ENCODE measurements at places on chromosomes 7 and 10.
A peak's percentile ranks its signal among the peaks of the same experiment; 100 is the strongest.

GRCh38 chr10:17527514-17528146 lies 73.2 kb upstream of the ST8SIA6 start:
- DNase-seq: peak; percentile 35

- peak; percentile 64 for DNase-seq
Observed at GRCh38 chr7:75716992-75717626, 21.6 kb downstream of the HIP1 start.

DNA sequence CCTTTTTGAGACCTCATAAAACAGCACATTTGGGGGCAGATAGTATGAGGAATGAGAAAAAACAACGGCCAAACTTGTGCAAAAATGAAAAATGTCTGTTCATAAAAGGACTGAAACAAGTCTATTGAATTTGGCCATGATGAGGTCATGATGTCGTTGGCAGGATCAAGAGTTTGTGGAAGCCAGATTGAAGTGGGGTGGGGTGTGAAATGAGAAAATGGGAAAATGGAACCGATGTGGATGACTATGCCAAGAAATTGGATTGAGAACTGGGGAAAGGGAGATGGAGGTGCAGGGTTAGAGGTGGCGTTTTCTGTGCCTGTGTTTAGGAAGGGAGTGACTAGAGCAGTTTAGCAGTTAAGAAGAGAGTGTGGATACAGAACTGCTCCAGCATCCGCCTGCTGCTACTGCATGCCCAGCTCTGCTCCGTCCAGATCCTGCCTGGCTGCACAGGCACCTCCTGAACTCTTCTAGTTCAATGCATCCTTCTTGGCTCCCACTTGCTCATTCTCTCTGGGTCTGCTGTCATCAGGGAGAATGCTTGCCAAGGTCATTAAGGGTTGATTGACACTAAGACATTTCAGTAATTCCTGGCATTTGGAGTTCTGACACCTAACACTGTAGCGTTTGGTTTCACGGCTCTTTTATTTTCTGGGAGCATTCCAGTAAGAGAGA lies 111.9 kb downstream of the GALNT17 start:
- DNase-seq: no peak

GRCh38 chr10:94085766-94086437 lies 92.2 kb downstream of the PLCE1 start:
- no peak for DNase-seq

DNA sequence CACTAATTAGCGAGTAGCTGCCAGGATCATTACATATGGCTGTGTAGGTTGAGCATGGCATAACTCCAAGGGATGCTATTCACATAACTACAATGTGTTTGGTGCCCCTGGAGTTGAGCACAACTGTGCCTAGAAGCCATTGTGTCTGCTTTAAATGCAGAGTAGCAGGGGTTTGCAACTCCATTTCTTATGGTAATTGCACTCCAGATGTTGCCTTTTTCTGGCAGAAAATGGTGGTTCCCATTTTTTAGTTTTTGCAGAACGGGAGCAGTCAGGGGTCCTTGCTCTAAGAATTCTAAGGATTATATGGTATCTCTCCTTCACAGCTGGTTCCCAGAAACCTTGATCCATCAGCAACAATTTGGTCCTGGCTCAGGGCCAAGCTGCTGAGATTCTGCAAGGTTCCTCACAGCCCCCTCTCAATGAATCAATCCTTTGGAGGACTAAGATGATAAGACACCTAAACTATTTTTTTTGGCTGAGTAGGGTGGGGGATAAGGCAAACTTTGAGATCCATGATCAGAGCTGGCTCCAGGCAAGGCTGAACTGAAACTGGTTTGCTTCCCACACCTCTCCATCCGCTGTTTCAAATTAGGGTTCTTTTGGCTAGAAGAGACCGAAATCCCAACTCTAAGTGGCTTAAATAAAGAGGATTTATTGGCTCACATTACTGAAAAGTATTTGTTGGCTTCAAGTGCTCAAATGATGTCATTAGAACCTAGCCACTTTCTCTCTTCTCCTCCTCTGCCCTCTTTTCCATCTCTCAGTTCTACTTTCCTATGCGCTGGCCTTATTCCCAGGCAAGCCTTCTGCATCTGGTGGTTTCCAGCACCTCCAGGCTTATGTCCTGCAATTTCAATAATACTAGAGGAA lies 97.5 kb upstream of the CCDC6 start:
- no peak for DNase-seq

- DNase-seq: no peak
Observed at GRCh38 chr7:146647445-146647844, 530.8 kb downstream of the CNTNAP2 start.

DNA sequence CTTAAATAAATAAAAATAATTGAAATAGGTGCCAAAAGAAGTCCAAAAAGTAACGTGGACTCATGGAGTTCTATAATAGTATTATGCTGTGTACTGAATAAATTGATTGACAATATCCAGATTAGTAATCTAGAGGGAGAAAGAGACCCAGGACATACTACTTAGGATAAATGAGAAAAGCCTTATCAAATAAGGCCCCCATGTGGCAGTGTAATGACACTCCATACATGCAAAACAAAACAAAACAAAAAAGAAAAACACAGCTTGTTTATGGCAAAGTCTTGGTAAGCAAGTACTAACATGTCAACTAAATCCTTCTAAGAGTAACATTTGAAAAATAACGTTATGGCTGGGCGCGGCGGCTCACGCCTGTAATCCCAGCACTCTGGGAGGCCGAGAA lies 3.6 kb upstream of the RUNDC3B start:
- DNase-seq: no peak

GRCh38 chr7:150323682-150324372 lies 482 bp upstream of the ACTR3C start:
- DNase-seq: peak; percentile 12

DNA sequence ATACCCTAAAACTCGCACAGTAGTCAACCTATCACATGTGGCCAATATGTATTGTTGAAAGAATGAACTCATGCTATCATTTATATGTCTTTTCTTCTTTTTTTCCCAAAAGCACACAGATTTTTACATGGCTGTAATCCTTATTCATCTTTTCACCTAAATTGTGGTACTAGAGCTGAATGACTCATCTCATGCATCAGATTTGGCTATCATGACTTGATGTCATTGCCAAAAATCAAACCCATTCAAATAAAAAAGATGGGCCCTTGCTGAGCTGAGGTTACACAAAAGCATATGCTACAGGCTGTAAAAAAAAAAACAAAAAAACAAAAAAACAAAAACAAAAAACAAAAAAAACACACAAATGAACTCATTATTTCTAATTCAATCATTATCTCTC lies 3.3 kb upstream of the LMOD2 start:
- DNase-seq: no peak

- DNase-seq: peak; percentile 26
Observed at GRCh38 chr10:36591436-36591835, 534.0 kb upstream of the ANKRD30A start.

- no peak for DNase-seq
Observed at GRCh38 chr7:55476852-55477780, 95.2 kb downstream of the VOPP1 start.

DNA sequence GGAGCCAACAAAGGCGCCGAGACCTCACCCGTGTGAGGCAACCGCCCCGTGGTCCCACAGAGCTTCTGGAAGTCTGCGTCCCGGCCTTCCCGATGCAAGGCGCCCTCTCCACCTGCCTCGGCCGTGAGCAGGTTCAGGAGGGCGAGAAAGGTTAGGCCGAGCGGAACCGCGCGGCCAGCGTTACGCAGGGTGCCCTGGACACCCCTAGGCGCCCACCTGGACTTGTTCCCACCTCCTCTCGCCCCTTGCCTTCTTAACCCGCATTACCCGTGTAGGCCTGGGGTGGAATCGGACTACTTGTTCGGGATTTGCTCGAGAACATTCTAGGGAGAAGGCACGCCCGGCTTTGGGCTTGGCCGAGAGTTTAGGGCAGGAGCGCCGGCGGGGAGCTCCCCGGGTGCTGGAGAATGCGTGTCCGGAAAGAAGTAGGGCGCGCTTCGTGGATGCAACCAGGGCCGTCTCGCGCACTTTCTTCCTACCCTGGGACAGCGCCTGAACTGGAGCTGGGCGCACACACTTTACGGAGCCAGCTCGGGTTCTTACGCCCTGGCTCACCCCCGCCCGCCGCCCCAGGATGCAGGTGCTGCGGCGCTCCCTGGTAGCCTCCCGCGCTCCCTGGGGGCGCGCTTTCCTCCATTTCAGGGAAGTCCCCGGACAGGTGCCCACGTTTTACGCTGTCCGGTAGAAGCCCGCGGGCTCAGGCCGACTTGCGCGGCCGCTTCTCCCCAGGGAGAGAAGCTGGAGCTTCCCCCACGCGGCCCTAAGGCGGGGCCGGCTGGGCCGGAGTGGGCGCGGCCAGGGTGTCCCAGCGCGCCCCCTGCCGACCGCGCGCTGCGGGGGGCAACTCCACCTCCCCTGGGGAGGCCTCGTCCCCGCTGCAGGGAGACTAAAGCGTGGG lies 74.5 kb downstream of the INSIG1 start:
- DNase-seq: peak; percentile 23

DNA sequence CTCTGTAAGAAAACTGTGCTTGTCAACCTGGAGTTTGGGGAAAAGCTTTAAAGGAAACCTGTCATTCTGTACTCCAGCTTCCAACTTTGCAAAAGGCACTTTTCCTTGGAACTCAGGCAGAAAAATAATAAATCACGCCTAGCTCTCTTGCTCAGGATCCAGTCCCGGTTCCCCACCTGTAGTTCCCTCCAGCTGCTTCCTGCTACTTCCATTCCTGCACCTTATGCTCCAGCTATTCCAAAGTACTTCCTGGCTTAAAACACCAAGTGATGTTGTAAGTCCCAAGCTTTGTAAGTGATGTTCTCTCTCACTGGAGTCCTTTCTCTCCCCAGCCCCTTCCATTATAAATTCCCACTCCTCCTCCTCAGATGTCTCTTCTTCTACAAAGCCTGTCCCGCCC lies 98.6 kb downstream of the GRM8 start:
- DNase-seq: no peak

DNA sequence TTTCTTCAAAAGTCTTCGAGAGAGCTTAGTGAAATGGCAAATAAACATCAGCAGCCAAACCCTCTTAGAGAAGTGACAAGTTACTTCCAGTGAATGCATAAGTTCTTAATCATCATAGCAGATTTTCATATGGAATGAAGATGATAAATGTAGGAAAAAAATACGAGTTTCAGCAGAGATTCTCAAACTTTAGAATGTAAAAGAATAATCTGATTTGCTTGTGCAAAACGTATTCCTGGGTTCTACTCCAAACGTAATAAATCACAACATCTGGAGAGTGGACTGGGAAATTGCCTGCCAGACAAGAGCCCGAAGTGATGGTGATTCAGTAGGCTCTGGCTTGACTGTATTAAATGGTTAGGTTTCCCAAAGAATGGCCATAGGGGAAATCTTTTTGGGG lies 62.2 kb downstream of the AKR1E2 start:
- DNase-seq: no peak

- no peak for DNase-seq
Observed at GRCh38 chr10:81177651-81178244, 640.0 kb downstream of the SH2D4B start.

DNA sequence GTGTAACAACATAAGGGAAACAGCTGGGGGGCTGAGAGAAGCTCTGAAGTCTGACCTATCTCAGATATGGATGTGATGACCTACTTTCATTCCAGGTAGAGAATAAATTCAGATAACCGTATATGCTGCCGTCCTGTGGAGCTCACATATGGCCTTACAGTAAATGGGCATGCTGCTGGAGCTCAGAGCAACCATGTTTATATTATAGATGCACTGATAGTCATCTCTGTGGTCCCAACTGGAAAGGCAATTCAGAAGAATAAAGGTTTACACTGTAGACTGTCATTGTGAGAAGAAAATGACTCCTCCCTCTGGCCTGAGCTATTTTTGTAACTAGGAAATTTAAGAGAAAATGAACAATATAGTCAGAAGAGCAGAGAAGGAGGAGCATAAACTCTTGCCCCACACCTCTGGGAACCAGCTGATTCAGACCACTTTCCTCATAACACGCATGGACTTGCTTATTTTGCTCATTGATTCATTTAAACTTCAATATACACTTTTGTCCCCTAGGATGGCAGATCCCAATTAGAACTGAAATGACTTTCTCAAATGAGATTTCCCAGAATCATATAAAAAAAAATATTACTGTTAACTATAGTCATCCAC lies 69.9 kb upstream of the NXPH1 start:
- DNase-seq: no peak

DNA sequence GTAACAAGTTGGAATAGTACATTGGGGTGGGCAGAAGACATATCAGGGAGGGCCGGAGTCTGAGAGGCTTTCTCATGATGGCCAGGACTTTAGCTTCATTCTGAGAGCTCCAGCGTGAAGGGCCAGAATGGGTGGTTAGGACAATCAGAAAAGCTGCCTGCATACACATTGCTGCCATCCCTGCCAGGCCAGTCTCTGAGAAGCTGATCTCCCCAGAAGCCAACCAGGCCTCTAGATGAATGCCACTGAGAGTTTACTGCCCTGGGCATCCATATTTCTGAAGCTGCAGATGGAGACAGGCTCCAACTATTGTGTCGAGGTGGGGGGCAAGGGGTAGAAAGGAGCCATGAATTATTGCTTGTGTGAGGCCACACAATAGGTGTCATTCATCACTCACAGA lies 32.0 kb upstream of the ARHGAP22 start:
- no peak for DNase-seq

GRCh38 chr10:90612276-90612675 lies 245.6 kb downstream of the HTR7 start:
- DNase-seq: no peak

DNA sequence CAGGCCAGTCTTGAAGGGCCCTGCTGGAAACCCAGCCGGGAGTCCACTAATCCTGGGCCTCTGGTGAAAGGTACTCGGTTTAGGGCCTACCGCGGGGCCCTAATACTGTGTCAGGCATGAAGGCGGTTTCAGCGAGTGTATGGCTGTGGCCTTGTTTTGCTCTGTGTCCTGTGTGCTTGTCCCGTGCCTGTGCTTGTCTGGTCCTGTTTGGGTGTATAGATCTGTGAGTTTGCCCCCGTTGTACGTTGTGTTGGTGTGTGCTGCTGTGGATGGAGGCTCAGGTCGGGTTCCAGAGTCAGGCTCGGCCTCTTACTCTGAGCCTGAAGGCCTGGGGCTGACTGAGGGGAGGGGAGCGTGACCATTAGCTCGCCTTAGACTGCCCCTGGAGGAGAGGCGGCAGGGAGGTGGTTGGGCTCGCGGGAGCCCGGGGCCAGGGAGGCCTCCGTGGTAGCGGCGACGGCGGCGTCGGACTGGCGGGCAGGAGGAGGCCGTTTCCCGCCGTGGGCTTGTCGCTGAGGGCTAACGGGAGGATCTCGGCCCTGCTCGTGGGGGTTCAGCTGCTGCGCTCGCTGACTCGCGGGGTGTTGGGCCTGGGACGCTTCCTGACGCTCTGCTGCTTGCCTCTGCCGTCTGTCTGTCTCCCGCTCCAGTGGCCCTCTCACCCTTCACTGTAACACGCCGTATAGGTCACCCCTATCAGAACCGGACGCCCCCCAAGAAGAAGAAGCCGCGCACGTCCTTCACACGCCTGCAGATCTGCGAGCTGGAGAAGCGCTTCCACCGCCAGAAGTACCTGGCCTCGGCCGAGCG lies 2.6 kb downstream of the TLX1 start:
- no peak for DNase-seq

Data from NCI-H226 (cell line).